Activated effector memory CD4-positive, alpha-beta T cell treated with Interleukin-2 at 50 U/mL for 16 hours (primary cell): ENCODE measurements at places on chromosomes 5 and 9.

DNA sequence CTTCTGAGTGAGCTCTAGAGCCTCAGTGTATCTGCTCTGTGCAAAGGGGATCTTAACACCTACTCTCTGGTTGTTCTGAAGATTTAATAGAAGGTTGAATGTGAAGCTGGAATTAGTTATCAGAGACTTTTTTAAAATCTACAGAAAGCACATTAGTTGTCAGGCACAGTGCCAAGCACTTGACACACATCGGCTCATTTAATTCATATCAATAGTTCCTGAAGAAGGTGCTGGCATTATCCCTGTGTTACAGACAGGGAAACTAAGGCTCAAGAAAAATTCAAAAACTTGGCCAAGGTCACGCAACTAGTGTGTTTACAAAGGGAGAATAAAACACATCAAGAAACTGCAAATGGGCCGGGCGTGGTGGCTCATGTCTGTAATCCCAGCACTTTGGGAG, 80.2 kb downstream of the FGF18 start:
- no peak for DNase-seq

GRCh38 chr5:87109746-87110145, 157.9 kb upstream of the RASA1 start:
- DNase-seq = no peak

GRCh38 chr9:38359297-38359653, 33.2 kb upstream of the ALDH1B1 start:
- DNase-seq = no peak

DNA sequence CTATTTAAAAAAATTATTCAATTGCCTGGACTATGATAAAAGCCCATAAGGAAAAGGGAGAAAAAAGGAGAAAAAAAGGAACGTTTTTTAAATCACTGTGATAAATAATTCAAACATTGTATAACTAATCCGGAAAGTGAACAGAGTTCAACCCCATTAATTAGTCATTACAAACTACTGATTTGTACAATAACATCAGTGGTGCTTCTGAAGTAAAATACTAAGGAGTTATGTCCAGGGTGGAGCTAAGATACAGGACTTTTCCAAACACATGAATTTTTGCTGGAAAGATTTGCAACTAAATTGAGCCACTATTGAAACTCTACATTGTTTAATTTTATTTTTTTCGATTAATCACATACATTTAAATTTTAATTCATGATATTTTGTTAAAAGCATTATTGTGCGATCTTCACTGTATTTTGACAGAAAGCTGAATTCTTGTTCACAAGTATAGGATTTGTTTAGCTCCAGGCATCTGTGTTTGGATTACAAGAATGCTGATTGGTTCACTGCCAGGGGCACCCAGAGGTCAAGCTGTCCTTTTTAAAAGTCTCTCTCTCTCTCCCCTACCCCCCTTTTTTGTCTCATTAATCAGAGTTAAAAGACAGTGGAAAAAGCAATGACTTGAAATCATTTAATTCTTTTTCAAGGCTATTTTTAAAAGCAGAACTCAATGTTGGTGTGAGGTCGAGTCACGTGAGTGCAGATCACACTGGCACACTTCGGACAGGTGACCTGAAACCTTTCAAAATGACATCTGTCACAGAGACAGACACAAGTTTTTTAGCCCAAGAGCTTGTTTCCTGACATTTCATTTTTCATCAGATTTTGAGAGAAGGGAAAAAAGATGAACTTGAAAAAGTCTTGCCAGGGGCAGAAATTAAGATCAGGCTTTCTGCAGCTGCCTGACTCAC, 387.3 kb downstream of the NR2F1-AS1 start:
- no peak for DNase-seq

DNA sequence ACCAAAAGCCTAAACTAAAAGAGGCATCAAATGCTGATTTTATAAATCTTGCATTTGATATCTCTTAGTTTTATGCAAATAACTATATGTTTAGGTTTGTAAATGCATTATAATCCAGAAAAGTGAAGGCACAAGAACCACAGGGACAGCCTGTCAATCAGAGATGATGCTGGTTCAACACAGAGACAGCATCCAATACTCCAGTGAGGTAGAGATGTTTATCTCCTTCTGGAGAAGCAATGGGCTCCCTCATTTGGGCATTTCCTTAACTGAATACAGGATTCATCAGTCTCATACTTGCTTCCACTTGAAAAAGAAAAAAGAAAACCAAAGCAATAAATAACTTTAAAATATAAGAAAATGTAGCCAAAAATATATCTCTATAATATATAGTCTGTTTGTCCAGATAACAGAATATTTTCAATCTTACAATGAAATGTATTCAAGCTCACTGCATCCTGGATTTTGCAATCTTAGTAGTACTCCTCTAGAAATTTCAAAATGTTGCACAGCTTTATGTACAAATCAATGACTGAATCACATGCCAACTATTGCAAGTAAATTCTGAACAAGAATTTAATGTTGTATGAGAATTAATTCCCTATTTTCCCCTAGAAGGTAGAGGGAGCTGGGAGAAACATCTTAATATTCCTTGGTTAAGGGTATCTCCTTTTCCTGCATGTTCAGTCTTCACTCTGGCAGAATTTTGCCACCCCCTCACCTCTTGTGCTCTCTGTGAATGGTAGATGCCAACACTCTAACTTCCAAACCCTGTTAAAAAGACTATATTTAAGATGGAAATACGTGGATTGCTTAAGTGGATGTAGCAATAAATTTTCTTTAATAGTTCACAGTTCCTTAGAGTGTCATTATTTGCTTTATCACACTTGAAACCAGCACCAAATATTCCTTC, 191.1 kb upstream of the GAS1 start:
- DNase-seq = no peak

DNA sequence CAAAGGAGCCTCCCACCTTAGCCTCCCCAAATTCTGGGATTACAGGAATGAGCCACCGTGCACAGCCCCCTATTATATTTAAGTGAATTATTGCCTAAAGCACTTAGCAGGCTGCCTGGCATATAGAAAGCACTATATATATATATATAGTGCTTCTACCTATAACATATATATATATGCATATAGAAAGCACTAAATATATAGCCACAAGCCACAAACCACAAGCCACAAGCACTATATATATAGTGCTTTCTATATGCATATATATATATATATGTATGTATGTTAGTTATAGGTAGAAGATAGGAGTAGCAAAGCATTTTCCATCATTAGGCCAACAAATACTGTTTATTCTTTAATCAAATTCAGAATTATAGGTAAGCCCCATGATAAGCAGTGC, 185.8 kb downstream of the CWC27 start:
- DNase-seq = no peak

DNA sequence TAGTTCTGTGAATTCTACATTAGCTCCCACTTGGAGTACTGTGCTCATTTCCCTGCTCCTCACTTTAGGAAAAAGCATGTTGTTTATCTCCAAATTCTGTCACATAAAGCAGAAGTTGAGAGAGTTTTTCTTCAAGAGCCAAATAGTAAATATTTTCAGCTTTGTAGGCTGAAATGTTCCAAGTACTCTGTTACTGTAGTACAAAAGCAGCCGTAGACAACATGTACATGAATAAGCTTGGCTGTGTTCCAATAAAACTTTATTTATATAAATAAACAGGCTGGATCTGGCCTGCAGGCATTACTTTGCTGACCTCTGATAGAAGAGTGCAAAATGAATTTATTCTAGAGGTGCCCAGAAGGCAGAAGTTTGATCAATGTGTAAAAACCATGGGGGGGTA, 73.0 kb upstream of the AGXT2 start:
- DNase-seq = no peak

DNA sequence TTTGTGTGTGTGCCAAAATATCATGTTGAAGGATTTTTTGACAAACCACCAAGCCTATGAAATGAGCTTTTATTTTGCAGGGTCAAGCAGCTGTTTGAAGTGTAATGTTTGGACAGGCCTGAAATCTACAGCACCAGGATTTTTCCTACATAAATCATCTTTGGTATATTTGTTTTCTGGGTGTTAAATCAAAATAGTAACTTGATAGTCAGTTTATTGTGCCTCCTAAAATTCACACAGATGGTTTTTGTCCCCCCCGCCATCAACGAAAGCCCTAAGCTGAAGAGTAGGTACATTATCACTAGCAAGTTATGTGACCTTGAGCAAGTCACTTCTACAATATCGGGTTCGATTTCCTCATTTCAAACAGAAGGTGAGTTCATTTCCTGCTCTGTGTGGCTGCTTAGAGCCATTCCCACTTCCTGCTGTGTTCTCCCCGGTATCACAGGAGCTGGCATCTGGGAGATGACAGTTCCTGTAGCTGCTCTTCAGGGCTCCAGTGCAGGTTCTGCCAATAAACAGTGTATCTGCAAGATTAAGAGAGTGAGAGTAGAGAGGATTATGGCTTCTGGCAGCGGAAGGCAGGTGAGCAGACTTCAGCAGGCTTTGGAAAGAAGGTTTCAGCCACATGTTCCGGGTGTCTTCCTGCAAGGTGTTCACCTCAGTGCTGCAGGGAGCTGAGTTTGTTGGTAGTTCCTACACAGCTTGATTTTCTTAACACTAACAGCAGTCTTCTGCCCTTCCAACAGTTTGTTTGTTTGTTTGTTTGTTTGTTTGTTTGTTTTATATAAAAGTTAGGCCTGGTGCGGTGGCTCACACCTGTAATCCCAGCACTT, 48.4 kb upstream of the GNE start:
- no peak for DNase-seq

- no peak for DNase-seq
Observed at GRCh38 chr5:90084342-90084741, 325.2 kb downstream of the CETN3 start.

DNA sequence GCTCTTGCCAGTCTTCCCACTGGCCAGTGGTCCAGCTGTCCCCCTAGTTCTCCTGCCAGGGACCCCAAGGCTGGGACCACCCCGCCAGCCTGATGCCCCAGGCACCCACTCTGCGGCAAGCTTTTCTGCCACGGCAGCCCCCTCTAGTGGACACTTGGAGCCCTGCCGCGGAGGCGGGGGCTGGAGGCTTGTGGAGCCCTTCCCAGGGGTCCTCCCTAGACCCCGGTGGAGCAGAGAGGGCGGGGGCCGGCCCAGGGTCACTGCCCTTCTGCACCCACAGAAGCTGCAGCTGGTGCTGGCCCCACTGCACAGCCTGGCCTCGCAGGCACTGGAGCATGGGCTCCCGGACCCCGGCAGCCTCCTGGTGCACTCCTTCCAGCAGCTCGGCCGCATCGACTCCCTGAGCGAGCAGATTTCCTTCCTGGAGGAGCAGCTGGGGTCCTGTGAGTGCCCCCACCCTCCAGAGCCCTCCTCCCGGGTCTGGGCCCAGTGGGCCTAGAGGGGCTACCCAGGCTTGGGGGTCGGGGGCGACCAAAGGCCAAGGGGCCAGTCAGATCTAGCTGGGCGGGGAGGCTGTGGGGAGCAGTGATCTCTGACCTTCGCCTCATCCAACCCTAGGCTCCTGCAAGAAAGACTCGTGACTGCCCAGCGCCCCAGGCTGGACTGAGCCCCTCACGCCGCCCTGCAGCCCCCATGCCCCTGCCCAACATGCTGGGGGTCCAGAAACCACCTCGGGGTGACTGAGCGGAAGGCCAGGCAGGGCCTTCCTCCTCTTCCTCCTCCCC, 9.1 kb downstream of the EGFL7 start:
- DNase-seq = peak; percentile 13

- no peak for DNase-seq
Observed at GRCh38 chr5:134813827-134814226, 31.9 kb upstream of the C5orf24 start.

- no peak for DNase-seq
Observed at GRCh38 chr5:2894736-2895135, 143.3 kb upstream of the IRX2 start.

DNA sequence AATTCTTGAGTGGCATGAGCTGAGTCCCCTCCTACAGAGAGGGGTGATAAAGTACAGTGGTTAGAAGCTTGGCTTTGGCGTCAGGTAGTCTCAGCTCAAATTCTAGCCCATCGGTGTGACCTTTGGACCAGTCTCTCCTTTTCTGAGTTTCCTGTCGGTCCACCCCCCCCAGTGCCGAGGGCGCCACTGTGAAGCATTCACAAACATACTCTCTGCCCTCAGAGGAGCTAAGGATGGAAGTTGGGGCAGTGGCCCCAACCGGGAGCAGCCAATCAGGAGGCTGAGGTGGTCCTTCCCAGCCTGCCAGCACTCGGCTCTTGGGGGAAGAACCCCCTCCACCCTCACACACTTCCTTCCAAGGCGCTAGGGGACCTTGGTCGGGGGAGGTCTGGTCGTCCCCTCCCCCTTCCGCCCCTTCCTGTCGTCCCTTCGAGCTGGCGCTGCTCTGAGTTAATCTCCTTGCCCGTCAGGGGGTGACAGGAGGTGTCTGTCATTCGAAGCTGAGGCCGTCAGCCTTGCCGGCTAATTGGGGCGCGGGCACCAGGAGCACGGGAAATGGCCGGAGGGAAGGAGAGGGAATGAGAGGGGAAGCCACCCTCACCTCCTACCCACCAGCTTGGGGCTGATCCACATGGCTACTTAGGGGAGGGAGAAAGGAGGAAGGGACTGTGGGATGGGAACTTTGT, 53.0 kb downstream of the CXXC5 start:
- DNase-seq = no peak

GRCh38 chr9:14052359-14052758, 261.6 kb downstream of the NFIB start:
- no peak for DNase-seq

DNA sequence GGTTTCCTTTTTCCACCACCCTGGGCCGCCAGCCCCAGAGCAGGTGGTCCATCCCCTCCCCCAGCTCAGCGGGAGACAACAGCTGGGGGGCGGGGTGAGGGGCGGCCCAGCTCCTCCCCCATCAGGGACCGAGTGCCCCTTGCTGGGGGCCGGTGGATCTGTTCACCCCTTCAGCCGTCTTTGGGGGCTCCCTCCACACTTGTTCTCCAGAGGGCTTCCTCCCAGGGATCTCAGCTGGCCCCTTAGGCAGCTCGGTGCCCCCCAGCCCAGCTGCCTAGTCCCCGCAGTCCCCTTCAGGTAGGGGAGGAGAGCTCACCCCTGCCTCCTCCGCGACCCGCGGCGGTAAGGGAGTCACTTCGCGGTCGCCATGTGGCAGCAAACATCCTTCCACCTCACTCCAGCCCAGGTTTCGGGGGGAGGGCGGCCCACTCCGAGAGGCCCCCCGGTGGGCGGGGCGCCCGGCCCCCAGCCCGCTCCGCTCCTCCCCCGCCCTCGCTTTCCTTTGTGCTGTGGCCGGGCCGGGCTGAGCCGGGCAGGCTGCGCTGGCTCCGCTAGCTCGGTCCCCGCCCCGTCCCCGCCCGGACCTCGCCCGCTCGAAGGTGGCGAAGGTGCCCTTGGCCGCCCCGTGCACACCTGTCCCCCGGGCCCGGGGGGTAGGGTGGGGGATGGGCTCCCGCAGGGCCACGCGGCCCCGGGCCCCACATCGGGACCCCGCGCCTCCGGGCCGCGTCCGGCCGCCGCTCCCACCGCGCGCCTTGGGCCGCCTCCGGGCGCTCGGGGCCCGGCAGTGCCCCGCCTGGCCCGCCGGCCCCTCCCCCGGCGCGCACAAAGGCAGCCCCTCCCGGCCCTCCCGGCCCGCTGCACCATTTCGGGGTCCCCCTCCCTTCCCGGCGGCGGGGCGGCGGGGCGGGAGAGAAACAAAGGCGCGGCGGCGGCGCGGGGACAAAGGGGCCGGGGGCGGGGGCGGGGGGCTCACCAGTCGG, 683 bp downstream of the DBN1 start:
- DNase-seq = peak; percentile 27

DNA sequence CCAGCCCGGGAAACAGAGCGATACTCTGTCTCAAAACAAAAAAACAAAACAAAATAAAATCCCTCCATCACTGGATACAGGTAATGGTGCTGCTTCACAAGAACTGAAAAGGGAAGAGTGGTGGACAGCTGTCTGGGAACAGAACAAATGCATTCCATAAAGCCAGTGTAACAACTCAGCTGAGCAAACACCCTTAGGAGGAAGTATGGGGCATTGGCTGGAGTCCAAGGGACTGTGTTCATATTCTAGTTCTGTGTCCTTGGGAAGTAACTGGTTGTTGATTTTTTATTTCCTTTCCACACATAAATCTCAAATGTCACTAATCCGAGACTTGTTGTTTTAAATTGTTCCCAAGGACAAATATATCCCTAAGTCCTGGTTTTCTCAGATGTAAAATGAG, 38.3 kb downstream of the HTR1A start:
- no peak for DNase-seq
